ENCODE measurements at places on chromosomes 7 and 10. TPM values are rescaled to one million over a fixed set of nuclear protein-coding genes. Genes with fewer than 3 reads are reported as not detected.
A peak's percentile ranks its signal among the peaks of the same experiment; 100 is the strongest.

DNA sequence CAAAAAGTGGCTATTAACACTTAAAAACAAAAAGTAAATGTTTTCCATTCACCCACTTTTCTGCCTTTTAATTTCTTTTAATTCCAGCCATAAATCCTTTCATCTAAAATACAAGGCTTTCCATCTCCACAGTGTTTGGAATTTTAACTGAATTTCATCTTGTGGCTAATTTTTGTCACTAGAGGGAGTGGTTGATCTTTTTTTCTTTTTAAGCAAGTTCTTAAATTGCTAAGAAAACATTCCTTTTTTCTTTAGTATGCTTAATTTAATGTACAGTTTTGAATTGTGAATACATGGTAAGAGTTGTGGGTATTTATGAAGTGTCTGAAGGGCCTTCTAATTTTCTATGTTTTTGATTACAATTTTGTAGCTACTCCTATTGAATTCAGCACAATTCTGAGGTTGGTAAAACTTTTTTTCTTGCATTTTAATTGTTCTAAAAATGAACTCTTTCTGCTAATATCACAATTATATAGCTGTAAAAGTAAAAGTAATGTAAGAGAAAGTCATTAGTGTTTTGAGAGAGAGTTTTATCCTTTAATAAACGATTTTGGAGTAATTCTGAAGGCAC is 54.9 kb upstream of the ANK3 start:
- H3K27ac ChIP-seq, result no peak overlapping the region
- no peaks in the 10 kb centered on the region for H3K27me3 ChIP-seq
- no peaks in the 10 kb centered on the region for H3K36me3 ChIP-seq
- no peak for DNase-seq
- H3K4me1 ChIP-seq, result no peaks in the 10 kb centered on the region

DNA sequence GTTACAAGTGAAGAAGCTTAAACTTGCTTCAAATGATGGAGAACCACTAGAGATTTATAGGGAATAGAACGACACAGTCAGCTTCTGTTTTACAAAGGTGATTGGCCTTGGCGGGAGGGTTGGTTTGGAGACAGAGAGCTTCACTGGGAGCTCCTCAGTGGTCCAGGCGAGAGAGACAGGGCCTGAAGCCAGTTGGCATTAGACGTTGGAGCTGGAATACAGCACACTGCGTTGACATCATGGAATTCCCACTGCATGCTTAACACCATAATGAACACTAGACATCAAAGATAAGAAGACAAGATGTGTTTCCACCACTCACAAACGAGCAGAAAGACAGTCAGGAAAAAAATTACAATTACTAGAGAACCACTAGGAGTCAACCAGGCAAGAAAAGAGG is 67.8 kb downstream of the TBXAS1 start:
- no peaks in the 10 kb centered on the region for H3K36me3 ChIP-seq
- no peak overlapping the region for H3K27ac ChIP-seq
- DNase-seq, result peak; percentile 62
- H3K27me3 ChIP-seq, result no peaks in the 10 kb centered on the region

DNA sequence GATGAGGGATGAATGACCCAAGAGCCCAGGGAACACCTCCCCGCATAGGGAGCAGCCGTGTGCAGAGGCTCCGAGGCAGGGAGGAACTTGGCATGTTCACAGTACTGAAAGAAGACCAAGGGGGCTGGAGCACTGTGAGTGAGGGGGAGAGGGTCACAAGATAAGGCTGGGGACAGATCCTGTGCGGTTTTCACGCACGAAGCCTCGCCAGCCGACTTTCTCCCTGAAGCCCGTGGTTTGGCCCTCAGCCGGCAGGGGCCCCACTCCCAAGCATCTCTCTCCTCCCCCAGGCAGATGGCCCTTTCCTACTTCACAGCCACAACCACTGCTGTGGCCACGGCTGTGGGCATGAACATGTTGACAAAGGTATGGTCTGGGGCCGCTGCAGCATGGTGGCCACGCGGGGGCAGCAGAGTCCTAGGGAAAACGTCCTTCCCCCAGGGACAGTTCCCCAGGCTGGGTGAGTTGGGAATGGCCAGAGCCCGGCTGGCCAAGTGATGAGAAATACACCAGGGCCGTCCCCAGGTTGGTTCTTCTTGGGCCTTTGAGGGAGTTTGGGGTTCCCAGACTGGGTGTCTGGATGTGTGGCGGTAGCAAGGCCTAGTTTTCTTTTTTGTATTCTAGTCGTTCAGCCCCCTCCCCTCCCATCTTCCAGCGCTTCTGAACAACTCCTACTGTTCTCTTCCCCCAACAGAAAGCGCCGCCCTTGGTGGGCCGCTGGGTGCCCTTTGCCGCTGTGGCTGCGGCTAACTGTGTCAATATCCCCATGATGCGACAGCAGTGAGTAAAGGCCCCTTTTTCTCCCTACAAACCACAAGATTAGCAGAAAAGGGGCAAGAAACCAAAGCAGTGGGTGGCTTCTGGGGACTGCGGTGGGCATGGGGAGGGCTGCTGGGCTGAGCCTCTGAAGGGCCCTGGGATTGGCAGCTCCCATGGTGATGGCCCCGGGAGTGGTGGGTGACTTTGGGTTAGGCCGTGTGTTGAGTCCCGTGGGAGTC is 14.4 kb upstream of the WBP1L start:
- peaks cover 8% of the 10 kb centered on the region for H3K4me1 ChIP-seq
- DNase-seq, result peak; percentile 94
- no peaks in the 10 kb centered on the region for H3K27me3 ChIP-seq
- H3K4me3 ChIP-seq, result no peak overlapping the region

GRCh38 chr7:88339195-88339922 is 32.7 kb upstream of the STEAP4 start:
- no peaks in the 10 kb centered on the region for H3K27me3 ChIP-seq
- peak overlapping the region; percentile 8 for H3K27ac ChIP-seq
- no peaks in the 10 kb centered on the region for H3K36me3 ChIP-seq
- DNase-seq, result no peak

- no peak overlapping the region for H3K4me3 ChIP-seq
- H3K4me1 ChIP-seq, result peaks cover 15% of the 10 kb centered on the region
- no peaks in the 10 kb centered on the region for H3K27me3 ChIP-seq
These were observed 32.4 kb upstream of the GRB10 start for GRCh38 chr7:50815138-50815537.

- no peaks in the 10 kb centered on the region for H3K27me3 ChIP-seq
- no peak overlapping the region for H3K27ac ChIP-seq
- no peak for DNase-seq
- no peak overlapping the region for H3K4me3 ChIP-seq
These were observed 19.9 kb downstream of the COL17A1 start for GRCh38 chr10:104065748-104066147.

DNA sequence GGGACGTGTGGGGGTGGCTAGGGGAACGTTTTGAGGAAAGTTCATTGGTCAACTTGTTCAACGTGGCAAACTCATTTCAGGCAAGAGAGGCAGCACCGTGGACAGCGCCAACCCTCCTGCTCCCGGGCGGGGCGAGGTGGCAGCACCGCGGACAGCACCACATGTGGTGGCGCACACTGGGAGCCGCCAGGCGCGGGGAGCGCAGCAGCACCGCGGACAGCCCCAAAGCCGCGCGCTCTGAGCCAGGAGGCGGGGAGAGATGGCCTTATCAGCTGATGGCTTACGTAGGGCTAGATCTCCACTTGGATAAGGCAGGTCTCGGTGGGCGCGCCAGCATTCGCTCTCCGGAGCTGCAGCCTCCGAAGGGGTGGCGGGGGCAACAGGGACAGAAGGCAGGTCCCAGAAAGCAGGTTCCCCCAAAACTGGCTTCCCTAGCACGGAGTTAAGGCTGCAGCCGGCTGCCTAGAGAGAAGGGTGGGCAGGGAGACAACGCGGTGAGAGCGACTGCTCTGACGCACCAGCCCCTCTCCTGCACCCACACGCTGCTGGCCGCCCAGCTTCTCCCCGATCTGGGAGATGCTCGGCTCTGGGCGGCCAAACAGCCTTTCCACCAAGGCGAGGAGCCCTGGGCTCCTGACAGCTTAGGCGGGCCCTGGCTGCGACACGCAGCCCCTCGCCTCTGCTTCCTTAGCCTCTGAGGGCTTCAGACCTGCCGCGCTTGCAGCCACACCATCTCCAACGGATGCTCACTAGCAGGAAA is at the start of gene HTR5A:
TSS of gene HTR5A (plus strand) at position 333 of the 760 bp plus-strand sequence. CDS start 576 bp downstream, outside the sequence.
- no peak for DNase-seq
- H3K4me3 ChIP-seq, result no peak within 1 kb of the TSS
- no peak within 1 kb of the TSS for H3K27ac ChIP-seq
- no peaks in the 10 kb centered on the region for H3K4me1 ChIP-seq

ZNF248 gene
- total RNA-seq, result 7.5 TPM

COL28A1 gene
- 1.5 TPM for total RNA-seq

DNA sequence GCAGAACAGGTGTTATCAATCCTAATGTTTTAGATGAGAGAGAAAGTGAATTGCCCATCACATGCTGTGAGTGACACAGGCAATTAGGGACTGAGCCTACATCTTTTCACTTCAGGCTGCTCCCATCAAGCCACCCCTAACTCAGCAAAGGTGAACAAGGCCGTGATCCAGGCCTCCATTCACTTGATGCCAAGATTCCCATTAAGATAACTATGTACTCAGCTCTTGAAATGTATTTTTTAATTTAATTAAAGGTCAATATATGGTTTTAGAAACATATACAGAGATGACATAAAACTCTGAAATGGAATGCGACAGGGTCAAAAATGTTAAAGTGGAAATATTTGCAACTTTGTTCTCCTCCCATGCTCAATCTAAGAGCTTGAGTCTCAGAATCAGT is 27.9 kb upstream of the UBE2H start:
- H3K27ac ChIP-seq, result no peak overlapping the region
- no peak for DNase-seq
- no peaks in the 10 kb centered on the region for H3K27me3 ChIP-seq
- no peaks in the 10 kb centered on the region for H3K4me1 ChIP-seq

- peaks cover 12% of the 10 kb centered on the region for H3K36me3 ChIP-seq
- peaks cover 5% of the 10 kb centered on the region for H3K27me3 ChIP-seq
These were observed 1.7 kb downstream of the ADAM8 start for GRCh38 chr10:133274751-133275683.

DNA sequence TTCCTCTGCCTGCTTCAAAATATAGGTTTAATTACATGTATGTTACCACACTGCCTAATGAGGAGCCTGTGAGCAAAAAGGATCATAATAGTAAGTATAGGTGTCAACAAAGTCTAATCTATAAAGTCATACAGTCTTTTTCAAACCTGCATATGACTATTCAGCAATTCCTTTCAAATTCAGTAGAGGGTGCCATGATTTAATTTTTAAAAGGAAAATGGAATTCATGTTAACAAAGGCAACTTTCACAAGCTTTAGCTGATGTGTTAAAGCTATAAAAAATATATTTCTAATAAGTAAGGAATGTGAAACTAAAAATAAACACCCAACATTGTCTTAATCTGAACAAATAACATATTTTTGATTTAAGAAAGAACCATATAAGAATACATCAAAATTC is 52.1 kb downstream of the MPP7 start:
- peaks cover 10% of the 10 kb centered on the region for H3K4me1 ChIP-seq
- no peaks in the 10 kb centered on the region for H3K27me3 ChIP-seq
